ENCODE measurements at places on chromosomes 4 and X.

- no peak for DNase-seq
Observed at GRCh38 chr4:75248770-75249407, 265.3 kb downstream of the RCHY1 start.

GRCh38 chr4:42654631-42655268, 2.2 kb downstream of the ATP8A1 start:
- DNase-seq, result peak; percentile 23

DNA sequence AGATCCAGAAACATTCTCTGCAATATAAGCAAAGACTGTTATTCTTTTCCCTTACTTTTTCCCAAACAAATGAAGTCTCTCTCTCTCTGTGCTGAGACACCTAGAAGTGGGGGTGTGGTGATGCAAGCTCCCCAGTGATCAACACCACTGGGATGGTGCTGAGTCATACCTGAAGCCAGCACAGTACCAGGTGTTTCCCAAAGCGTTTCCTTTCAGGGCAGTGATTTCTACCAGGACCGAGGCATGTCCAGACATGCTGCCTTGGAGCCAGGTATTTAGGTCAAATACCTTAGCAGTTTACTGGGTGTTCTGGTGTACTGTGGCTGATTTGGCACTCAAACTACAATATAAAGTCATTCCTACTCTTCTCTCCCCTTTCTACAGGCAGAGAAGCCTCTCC, 726.5 kb downstream of the FAM133A start:
- no peak for DNase-seq

GRCh38 chr4:2938906-2939305, 24.3 kb downstream of the NOP14 start:
- DNase-seq, result no peak

GRCh38 chr4:28358606-28359005, 1498.0 kb downstream of the STIM2 start:
- no peak for DNase-seq

GRCh38 chr4:5791654-5792053, 80.7 kb downstream of the EVC start:
- DNase-seq, result no peak

DNA sequence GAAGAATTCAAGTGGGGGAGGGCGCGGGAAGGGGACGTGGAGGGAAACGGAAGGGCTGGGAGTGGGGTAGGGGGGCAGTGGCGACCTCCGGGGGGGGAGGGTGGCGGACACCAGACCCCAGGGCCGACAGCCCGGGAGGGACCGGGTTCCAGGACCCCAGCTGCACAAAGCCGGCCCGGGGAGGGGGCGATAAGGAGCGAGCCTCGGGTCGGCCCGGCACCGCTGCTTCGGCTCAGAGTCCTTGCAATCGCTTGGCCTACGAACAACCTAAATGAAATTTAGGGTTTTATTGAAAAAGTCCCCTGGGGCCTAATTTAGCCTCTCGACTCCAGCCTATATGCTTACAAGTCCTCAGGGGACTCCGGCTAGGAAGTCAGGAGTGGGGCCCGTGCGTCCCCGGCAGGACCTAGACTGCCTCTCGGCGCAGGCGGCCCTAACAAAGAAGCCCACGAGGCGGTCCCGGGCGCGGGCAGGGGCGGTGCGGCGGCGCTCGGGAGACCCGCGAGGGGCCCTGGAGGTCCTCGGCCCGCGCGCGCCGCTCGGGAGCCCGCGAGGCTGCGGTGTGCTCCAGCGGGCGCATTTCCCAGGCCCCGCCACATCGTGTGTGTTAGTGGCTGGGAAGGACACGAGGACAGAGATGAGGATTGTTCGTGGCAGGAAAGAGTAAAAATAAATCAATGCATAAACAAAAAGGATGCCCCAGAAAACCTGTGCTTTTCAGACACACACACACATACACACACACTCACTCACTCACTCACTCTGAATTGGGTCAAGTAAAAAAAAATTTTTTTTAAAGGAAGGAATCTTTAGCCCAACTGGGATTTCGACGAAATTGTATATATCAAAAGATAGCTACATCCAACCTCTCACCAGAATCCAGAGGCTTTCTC, 70.0 kb downstream of the MGST2 start:
- peak; percentile 55 for DNase-seq

- no peak for DNase-seq
Observed at GRCh38 chr4:8093587-8094274, 64.9 kb downstream of the ABLIM2 start.

DNA sequence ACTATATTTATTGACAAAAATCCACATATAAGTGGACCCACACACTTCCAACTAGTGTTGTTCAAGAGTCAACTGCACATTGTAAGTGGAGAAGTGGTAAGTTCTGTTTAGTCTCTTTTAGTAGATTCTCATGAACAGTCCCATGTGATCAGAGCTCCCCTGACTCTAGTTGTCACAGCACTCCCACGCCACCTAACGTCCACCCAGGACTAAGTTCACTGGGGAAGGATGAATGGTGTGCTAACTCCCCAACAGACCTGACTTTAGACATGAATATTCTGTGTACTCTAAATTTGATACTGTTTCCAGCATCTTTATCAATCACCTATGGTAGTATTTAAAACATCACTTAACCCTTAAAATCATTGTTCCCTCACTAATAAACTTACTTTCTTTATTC, 59.8 kb downstream of the PACRGL start:
- DNase-seq, result no peak

DNA sequence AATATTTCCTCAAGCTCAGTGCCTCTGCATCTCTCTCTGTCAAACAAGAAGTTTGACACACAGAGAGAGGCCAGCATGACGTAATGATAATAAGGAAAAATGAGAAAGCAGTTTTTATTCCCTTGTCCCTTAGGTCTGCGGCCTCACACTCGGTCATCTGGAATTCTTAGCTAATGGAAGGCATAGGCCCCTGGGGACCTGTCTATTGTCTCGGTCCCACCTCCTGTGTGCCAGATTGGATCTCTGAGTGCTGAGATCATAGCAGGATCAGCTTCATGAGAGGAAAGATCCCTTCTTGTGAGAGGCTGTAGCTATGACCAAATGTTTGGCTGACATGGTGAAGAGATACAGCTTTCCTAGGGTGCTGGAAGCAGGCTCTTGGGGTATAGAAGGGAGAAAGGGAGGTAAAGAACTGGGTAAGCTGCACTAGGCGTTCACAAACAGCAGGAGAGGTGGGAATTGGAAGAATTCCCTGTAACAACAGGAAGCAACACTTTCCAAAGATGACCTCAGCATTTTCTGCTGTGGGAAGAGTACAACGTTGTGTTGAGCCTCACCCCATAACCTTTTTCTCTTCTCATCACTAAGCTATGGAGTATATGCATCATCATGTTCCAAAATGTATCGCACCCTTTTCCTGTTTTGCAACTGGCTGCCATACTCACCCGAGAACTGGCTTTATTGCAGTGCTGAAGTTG, 20.2 kb downstream of the TMEM31 start:
- DNase-seq, result no peak

DNA sequence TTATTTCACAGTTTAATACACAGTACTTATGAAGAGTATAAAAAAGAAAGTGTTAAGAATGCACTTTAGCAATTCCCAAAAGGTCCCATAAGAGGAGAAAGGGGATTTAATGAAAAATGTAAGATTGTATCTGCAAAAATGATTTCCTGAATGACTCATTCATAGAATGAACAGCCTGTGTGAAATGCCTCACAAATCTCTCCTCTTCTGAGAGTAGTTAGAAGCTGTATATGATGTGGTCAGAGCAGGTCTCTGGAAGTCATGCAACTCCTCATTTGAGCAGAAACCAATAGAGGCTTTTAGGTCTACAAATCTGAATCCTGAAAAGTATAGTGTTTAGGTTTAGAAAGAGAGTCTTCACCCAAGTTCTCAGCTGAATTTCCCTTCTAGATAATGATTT, 381.3 kb upstream of the INTU start:
- DNase-seq, result peak; percentile 3

DNA sequence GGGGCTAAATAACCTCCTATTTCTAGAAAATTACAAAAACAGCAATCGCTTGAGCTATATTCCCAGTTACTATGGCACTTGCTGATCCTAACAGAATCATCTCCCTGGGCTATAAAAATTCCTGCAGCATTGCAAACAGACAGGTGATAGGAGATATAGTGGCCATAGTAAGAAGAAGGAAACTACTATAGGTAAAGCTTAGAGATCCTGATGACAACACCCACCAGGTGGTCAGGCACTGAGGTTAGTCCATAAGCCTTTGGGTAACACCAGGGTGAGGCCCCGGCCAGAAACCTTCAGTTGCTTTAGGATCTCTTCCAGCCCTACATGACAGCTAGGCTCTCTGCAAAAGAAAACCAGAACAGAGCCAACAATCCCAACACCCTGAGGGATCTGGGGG, 197.9 kb upstream of the PPP1R2C start:
- DNase-seq, result no peak

Measured in GM13976 (cell line).